ENCODE measurements at places on chromosomes 7 and 10.

- DNase-seq, result no peak
These were observed 23.5 kb upstream of the GPR146 start for GRCh38 chr7:1020849-1021251.

DNA sequence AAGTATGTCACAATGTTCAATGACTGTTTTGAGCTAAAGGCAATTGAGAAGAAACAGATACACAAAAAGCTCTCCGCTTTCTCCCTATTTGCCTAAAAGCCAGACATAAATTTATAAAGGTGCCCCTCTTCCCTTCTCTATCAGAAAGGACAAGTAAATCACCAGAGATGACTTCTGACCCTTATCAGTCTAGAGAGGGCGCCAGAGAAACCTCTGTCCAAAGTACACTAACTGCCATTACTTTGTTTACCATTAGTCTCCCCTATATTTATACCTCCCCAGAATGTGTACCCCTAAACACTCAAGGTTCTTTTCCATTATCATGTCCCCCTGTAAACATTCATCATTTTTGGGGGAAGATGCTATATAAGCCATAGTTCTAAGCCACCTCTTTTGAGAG is 49.3 kb downstream of the TPK1 start:
- no peak for DNase-seq

GRCh38 chr7:51255036-51255435 is 61.6 kb downstream of the COBL start:
- no peak for DNase-seq

- no peak for DNase-seq
These were observed 99.3 kb upstream of the CTBP2 start for GRCh38 chr10:125259651-125260050.

GRCh38 chr7:159140170-159140910 is 4.3 kb downstream of the VIPR2 start:
- DNase-seq, result no peak
